ENCODE measurements at places on chromosomes 11 and 22.

GRCh38 chr11:8566613-8567210, 27.3 kb downstream of the STK33 start:
- DNase-seq, result no peak

GRCh38 chr11:131977231-131977630, 606.8 kb downstream of the NTM start:
- no peak for DNase-seq

DNA sequence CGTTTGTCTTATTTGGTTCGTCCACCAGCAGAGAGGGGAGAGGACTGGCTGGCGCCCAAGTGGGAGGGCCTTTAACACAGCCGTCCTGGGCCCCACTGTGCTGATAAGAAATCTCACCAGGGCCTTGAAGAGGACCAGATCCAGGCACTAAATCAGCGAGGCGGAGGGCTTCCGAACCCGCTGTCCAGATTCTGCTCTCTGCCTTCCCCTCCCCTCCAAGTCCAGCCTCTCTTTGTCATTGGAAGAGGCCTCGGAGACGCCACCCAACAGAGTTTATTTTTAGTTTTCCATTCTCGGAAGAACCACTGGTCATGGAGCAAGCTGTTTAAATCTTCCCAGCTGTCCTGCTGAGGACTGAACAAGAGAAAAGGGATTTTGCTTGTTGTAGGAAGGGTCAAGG, 9.3 kb upstream of the FXYD6 start:
- no peak for DNase-seq

GRCh38 chr11:3894128-3894731, 38.8 kb downstream of the STIM1 start:
- no peak for DNase-seq

DNA sequence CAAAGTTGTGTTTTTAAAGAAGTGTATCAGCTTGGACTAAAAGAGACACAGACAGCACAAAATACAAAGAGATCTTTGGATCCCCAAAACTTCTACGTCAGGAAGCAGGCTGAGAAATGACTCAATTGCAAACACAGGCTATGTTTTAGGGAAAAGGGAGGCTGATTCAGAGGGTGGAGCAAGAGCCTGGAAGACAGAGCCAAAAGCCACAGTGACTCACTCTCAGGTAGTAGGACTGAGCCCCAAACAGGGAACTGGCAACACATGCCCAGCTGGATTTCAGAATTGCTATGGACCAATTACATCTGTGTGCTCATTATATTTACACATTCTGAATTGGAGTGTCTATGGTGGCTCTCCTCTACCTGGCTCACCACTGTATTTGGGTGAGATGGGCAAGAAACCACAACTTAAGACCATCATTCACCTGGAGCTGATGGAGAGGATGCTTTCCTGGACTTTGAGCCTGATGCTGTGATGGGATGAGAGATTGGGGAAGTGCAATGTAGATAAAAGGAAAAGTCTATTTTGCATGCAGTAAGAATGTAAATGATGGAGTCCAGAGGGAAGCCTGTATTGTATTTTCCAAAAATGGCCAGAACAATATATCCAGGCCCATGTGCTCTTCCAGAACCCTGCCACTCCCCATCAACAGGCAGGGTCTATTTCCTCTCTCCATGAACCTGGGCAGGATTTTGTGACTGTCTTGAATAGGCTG, 20.8 kb upstream of the LINC01488 start:
- DNase-seq, result no peak

- no peak for DNase-seq
Observed at GRCh38 chr11:128616161-128616560, 28.8 kb upstream of the ETS1 start.

DNA sequence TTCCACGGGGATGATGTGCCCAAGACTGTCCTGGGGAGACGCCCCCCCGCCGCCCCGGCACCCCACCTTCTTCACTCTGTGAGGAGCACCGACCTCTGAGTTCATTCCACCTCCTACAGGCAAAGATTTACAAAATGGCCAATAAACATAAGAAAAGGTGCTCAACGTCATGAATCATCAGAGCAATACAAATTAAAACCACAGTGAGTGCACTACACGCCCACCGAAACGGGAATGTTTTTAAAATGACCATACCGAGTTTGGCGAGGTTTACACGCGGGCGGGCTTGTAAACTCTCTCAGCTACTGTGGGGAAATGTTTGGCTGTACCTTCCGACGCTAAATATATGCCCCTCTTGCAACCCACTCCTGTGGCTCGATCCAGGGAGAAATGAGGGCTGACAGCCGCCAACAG, 7.9 kb downstream of the NPTXR start:
- DNase-seq, result no peak

- no peak for DNase-seq
Observed at GRCh38 chr11:125410091-125410490, 86.0 kb downstream of the FEZ1 start.

- DNase-seq, result no peak
Observed at GRCh38 chr11:35033011-35033410, 106.0 kb upstream of the CD44 start.
